ENCODE measurements at places on chromosomes 12 and 14. TPM values are rescaled to one million over a fixed set of nuclear protein-coding genes. Genes with fewer than 3 reads are reported as not detected.

GRCh38 chr14:86665975-86666374 is 1136.0 kb downstream of the FLRT2 start:
- H3K27ac ChIP-seq: no peak overlapping the region
- DNase-seq: no peak
- H3K4me1 ChIP-seq: no peaks in the 10 kb centered on the region
- H3K36me3 ChIP-seq: no peaks in the 10 kb centered on the region
- H3K4me3 ChIP-seq: no peak overlapping the region

DNA sequence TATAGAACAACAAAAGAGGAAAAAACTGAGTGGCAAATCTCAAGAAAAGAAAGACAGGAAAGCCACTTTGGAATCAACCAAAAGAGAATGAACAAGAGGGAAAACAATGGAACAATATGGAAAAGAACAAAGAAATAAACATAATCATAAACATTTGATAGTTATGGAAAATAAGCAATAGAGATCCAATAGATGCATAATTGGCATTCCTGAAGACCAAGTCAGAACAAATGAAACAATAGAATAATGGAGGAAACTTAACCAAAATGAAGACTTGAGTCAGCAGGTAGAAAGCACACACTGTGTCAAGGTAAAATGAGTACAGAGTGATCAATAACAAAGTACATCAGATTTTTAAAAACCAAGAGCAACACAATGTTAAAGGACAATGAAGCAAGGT is 10.1 kb upstream of the RPS6KA5 start:
- H3K4me1 ChIP-seq: no peaks in the 10 kb centered on the region
- H3K36me3 ChIP-seq: no peaks in the 10 kb centered on the region
- no peak overlapping the region for H3K27ac ChIP-seq

DNA sequence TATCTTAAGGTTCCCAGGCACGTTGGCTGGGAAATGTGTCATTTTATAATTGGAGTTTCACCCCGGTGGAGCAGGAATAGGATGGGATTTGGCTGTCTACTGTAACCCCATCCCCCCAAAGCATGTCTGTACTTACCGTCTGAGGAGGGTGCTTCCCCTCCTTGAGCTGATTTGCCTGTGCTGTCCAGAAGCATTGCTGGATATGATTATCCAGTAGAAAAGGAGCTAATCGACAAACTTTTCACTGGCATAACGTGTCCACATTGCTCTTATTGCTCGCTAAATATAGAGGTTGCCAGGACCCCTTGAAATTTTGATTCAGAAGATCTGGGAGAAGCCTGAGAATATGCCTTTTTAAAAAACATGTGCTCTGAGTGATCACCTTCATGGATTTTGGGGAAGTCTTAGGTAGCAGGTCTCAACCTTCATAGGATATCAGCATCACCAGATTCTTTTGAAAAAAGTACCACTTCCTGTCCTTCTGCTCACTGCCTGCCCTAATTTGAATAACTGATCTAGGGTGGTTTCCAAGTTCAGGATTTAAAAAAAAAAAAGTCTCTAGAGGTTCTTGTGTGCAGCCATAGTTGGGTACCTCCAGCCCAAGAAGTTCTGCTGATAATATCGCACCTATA is 80.4 kb upstream of the KCNA1 start:
- DNase-seq: no peak
- no peak overlapping the region for H3K4me3 ChIP-seq
- no peaks in the 10 kb centered on the region for H3K36me3 ChIP-seq
- H3K27me3 ChIP-seq: no peaks in the 10 kb centered on the region

GRCh38 chr14:28240909-28241308 is 525.7 kb upstream of the FOXG1 start:
- H3K36me3 ChIP-seq: no peaks in the 10 kb centered on the region
- no peaks in the 10 kb centered on the region for H3K4me1 ChIP-seq
- no peak overlapping the region for H3K4me3 ChIP-seq
- H3K27me3 ChIP-seq: no peaks in the 10 kb centered on the region
- no peak overlapping the region for H3K27ac ChIP-seq

GRCh38 chr12:121813951-121814350 is 10.1 kb downstream of the SETD1B start:
- H3K36me3 ChIP-seq: peaks cover 73% of the 10 kb centered on the region
- DNase-seq: no peak
- no peaks in the 10 kb centered on the region for H3K27me3 ChIP-seq
- H3K27ac ChIP-seq: no peak overlapping the region
- no peak overlapping the region for H3K4me3 ChIP-seq

GRCh38 chr14:41607966-41608663 is 1.4 kb downstream of the LRFN5 start:
- H3K4me3 ChIP-seq: peak overlapping the region; percentile 71
- no peaks in the 10 kb centered on the region for H3K36me3 ChIP-seq
- H3K27ac ChIP-seq: no peak overlapping the region
- H3K4me1 ChIP-seq: peaks cover 7% of the 10 kb centered on the region

DNA sequence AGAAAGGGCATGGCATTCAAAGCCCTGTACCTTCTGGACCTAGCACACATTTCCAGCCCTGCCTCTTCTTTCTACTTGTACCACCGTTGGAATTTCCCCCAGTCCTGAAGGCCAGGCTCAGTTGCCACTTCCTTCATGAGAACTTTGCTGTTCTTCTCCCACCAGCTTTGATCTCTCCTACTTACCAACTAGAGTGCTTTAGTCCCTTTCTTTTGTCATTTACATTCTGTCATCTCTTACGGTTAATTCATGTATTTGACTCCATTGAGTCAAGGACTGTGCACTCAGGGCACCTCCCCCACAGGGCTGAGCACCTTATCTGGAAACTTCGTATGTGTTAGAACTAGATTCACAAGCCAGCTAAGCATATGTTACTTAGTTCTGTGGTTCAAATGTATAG is 26.3 kb downstream of the BICDL1 start:
- H3K27ac ChIP-seq: no peak overlapping the region
- H3K4me1 ChIP-seq: no peaks in the 10 kb centered on the region
- no peaks in the 10 kb centered on the region for H3K27me3 ChIP-seq
- no peak overlapping the region for H3K4me3 ChIP-seq

DNA sequence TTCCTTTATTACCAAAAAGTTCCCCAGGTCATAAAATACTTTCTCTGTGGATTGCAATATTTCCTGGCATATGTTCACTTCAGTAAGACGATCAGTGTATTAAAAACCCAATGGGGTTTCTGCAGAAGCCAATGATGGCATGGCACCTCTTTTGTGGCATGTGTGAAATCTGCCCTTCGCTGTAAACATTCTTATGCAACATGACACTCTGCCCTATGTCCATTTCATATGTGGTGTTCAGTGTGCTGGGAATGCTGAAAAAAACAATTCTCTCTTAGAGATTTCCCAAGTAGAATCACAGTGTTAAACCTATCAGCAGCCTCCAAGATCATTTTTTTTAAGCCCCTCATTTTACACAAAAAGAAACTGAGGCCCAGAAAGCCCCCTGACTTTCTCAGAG is 2.3 kb upstream of the MYBPC1 start:
- no peak for DNase-seq
- H3K4me3 ChIP-seq: no peak overlapping the region
- no peaks in the 10 kb centered on the region for H3K4me1 ChIP-seq
- no peaks in the 10 kb centered on the region for H3K27me3 ChIP-seq
- H3K27ac ChIP-seq: no peak overlapping the region

The PIK3C2G gene
- total RNA-seq: not detected

DNA sequence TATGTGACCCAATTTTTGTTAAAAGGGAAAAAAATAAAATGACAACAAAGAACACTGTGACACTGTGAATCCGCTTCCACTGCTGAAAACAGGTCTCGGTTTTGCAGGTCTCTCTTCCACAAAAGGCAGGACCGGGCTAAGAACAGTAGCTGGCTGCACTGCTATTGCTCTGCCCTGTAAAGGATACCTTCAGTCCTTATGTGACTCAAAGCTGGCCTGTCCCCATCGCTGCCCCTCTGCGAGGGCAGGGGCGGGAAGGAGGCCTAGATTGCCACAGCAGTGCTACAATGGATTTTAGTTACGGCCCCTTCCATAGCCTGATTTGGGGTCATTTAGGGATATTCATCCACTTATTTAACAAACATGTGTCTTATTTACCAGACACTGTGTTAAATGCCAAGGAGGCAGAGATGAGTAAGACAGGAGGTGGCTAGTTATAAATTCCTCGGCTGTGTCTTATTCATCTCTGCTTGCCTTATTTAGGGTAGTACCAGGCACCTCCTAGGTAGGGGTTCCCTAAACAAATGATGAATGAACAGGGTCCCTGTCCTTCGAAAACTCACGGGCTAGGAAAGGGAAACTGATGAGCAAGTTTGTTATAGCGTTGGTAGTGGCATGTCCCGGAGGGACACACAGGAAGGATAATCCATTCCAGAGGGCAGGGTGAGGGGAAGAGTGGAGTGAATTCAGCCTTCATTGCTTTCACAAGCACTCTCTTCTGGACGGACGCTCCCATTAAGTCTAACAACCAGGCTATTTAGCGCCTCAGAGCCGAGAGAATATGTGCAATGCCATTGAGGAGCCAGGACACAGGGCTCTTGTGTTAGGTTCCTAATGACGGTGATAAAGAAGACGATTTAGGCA is 73.3 kb downstream of the EID3 start:
- no peaks in the 10 kb centered on the region for H3K27me3 ChIP-seq
- no peak for DNase-seq
- no peaks in the 10 kb centered on the region for H3K36me3 ChIP-seq

DNA sequence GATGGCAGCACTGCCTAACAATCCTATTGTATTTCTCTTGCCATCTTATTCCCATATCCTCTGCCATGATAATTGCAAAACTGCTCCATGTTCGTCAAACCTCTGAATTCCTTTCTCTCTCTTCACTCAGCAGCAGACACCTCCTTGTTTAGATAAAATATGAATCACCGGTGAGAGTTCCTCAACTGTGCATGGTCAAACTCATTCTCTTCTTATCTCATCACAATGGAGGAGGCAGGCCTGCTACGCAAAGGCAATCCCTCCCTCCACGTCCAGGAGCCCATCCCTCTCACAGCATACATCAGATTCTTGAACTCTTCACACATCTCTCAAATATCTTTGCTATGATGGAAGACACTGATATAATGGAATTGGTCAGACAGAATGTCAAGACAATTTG is 90.1 kb upstream of the DAAM1 start:
- no peak for DNase-seq
- no peaks in the 10 kb centered on the region for H3K27me3 ChIP-seq
- H3K4me1 ChIP-seq: no peaks in the 10 kb centered on the region
- no peaks in the 10 kb centered on the region for H3K36me3 ChIP-seq

The STYK1 gene
- 0.21 TPM for total RNA-seq

The ALX1 gene
- total RNA-seq: not detected

The TRIM9 gene
- total RNA-seq: 4.2 TPM

GRCh38 chr12:65139389-65139788 is 18.3 kb upstream of the WIF1 start:
- H3K36me3 ChIP-seq: no peaks in the 10 kb centered on the region
- H3K4me3 ChIP-seq: no peak overlapping the region
- H3K4me1 ChIP-seq: no peaks in the 10 kb centered on the region
- H3K27me3 ChIP-seq: no peaks in the 10 kb centered on the region

GRCh38 chr14:47660158-47660557 is 15.2 kb downstream of the MDGA2 start:
- H3K27ac ChIP-seq: no peak overlapping the region
- no peaks in the 10 kb centered on the region for H3K27me3 ChIP-seq
- H3K4me1 ChIP-seq: no peaks in the 10 kb centered on the region
- no peaks in the 10 kb centered on the region for H3K36me3 ChIP-seq
- no peak for DNase-seq

DNA sequence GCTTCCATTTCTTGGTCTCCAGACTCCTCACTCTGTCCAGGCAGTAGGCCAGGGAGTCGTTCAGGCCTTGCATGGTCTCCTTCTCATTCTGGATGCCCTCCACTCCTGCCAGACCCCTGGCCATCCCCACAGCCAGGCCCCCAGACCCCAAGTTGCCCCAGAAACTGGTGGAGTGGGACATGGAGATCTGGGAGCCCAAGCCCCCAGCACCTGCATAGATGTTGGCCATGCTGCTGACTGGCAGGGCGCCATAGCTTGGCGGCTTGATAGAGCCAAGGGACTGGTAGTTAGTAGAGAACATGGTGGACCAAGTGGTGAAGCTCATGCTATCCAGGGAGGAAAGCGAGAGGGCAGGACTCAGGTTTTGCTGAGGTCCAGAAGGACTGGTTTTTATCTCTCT is 21.2 kb upstream of the INSM2 start:
- no peak for DNase-seq
- H3K4me1 ChIP-seq: no peaks in the 10 kb centered on the region
- no peak overlapping the region for H3K4me3 ChIP-seq

DNA sequence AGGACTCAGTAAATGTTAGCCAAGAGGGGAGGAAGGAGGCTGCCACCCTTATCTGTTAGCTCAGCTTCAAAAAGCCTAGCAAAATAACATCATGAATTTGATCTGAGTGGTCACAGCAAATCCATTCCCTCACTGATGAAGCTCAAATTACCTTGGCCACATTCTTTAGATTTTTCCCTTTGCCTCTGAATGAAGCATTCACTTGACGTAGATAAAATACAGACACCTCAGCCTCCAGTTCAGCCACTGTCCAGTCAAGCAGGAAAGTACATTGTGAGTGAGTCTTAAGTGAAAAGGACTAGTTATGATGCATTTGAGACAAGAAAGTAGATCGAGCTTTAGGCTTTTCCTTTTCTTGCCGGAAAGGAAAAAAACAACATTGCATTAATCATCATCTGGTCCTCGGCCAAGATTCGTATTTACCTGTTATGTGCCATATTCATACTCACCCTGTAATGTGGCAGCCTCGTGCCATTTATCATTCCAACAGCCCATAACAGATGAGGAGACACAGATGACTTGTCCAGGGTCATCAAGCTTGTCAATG is 146.5 kb downstream of the ETV6 start:
- H3K4me3 ChIP-seq: no peak overlapping the region
- DNase-seq: no peak
- no peaks in the 10 kb centered on the region for H3K36me3 ChIP-seq
- peaks cover 30% of the 10 kb centered on the region for H3K4me1 ChIP-seq
- peak overlapping the region; percentile 91 for H3K27ac ChIP-seq

GRCh38 chr14:69260190-69260860 is 367 bp downstream of the GALNT16 start:
- peak overlapping the region; percentile 78 for H3K4me3 ChIP-seq
- H3K4me1 ChIP-seq: peaks cover 37% of the 10 kb centered on the region
- no peaks in the 10 kb centered on the region for H3K36me3 ChIP-seq
- DNase-seq: peak; percentile 70

The ZDHHC22 gene
- not detected for total RNA-seq

GRCh38 chr14:68157971-68158371 is 338.4 kb downstream of the RAD51B start:
- DNase-seq: no peak
- H3K36me3 ChIP-seq: no peaks in the 10 kb centered on the region
- H3K4me1 ChIP-seq: no peaks in the 10 kb centered on the region
- H3K27ac ChIP-seq: no peak overlapping the region
- H3K27me3 ChIP-seq: no peaks in the 10 kb centered on the region

- no peaks in the 10 kb centered on the region for H3K4me1 ChIP-seq
- no peak overlapping the region for H3K27ac ChIP-seq
- H3K36me3 ChIP-seq: no peaks in the 10 kb centered on the region
- H3K4me3 ChIP-seq: no peak overlapping the region
- no peaks in the 10 kb centered on the region for H3K27me3 ChIP-seq
- DNase-seq: peak; percentile 77
Observed at GRCh38 chr12:89183985-89184435, 168.3 kb downstream of the DUSP6 start.

- no peak overlapping the region for H3K27ac ChIP-seq
- H3K27me3 ChIP-seq: no peaks in the 10 kb centered on the region
- no peaks in the 10 kb centered on the region for H3K36me3 ChIP-seq
- H3K4me1 ChIP-seq: no peaks in the 10 kb centered on the region
- no peak overlapping the region for H3K4me3 ChIP-seq
Observed at GRCh38 chr14:95761436-95761835, 47.5 kb upstream of the TCL1A start.

- no peaks in the 10 kb centered on the region for H3K4me1 ChIP-seq
- no peak overlapping the region for H3K27ac ChIP-seq
- DNase-seq: no peak
- H3K36me3 ChIP-seq: no peaks in the 10 kb centered on the region
Observed at GRCh38 chr14:33814010-33814409, 136.9 kb downstream of the EGLN3 start.

Data from ascending aorta (tissue), 2 donors.